ENCODE measurements at places on chromosomes 11 and 22. TPM values are rescaled to one million over a fixed set of nuclear protein-coding genes. Genes with fewer than 3 reads are reported as not detected.
A peak's percentile ranks its signal among the peaks of the same experiment; 100 is the strongest.

DNA sequence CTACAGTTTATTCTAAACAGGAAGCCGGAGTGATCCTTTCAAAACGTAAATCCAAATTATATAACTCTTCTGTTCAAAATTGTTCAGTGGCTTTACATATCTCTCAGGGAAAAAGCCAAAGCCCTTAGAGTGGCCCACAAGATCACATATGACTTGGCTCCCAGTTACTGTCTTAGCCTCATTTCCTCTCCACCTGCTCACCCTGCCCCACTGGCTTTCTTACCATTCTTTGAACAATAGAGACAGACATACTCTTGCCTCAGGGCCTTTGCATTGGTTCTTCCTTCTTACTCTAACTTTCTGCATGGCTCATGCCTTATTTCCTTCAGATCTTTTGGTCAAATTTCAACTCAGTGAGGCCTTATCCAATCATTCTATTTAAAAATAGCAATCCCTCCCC lies 52.1 kb downstream of the STIM1 start:
- DNase-seq: no peak

Gene NELL1
- 2.6 TPM for total RNA-seq

Gene ZNF70
- 2.3 TPM for total RNA-seq

DNA sequence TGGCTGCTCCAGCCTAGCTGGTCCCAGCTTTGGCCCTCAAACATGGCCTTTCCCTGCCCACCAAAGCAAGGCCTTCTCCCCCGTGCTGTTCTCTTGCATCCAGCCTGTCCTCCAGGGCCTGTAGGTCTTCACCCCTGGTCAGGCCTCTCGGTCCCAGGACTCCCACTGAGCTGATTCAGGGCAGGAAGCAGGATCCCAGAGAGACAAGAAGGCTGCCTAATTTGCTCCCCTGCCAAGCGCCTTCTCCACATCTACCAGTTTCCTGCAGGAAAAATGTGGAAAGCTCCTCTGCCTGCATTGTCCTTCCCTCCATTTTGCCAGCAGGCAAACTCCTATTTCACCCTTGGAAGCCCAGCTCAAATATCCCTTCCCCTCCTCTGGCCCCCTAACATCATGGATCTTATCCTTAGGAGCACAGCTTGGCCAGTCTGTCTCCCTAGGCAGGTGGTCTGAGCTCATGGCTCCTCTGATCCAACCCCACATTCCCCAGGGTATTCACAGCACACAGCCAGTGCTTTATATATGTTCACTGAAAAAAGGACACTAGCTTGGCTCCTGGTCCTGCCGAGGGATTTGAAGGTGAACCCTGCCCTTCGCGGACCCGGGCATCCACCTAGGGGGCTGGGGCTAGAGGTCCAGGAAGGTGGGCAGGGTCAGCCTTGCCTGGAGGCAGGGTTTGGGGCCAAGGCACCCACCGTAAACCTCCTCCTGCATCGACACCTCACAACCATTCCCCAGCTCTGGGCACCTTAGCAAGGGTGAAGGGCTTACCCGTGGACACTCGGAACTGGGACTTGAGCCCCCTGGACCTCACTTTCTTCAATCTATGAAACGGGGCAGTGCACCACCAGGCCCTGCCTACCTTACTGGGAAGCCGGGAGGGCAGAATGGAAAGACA lies 968 bp downstream of the RHBDD3 start:
- DNase-seq: peak; percentile 63

DNA sequence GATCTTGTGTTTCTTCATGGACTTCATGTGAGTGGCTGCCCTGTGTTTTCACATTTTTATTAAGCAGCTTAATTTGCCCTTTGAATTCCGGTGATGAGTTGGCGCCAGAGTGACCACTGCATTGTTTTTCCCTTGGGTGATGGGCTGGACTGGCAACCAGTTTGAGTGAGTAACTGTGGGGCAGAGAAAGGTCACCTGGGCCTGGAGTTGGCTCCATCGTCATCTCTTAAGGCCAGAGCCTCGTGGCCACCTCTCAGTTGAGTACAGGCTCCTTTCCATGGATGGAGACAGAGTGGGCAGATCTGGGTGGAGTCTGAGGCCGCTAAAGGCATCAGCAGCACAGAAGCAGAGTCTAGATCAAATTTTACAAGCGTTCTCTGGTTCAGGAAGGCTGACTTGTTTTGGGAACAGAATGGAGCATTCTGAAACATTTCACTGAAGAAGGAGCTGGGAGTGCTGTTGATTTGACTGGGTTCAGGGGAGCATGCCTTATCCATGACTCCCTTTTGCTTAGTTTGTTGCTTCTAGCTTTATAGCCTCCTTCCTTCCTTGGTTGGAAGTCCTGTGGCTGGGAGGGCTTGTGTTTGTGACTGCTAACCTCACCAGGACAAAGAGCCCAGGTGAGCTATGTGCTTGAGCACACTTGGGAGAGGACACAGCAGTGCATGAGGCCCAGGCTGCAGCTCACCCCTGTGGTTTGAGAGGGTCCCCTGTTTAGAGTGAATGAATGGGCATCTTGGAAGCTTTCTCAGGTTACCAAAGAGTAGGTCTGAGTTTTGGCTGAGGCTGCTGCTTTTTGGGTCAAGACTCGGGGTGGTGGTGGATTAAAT lies 7.8 kb downstream of the BCR start:
- DNase-seq: peak; percentile 32

Gene GPR83
- total RNA-seq: 0.38 TPM

DNA sequence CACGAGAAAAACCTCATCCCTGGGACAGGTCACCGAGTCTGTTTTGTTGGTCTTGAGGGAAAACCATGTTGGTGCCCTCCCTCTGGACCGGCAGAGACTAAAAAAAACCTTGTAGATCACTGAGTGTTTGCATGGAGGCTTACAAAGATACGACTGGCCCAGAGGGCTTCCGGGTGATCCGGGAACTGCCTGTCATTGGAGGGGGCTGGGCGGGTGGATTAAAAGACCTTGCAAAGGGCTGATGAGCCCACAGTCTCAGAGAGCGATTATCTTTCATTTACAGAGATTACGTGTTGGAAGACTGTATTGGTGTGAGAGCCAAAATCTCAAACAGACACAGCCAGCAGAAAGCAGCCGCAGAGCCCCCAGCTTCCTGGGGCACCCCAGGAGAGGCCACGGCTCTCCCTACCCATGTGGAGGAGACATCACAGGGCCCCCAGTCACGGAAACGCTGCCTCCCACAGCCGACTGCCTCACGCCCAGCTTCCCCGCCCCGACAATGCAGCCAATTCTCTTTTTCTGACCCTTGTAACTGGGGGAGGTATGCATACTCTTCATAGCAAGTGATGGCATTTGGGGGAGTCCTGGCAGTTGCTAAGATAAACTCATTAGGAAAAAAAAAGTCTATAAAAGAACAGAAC lies 426.4 kb downstream of the CTTN start:
- peak; percentile 80 for DNase-seq
